Fibroblast of upper back skin (primary cell): ENCODE measurements at places on chromosomes 2 and 18.

GRCh38 chr2:145764631-145765030, 1244.7 kb upstream of the ZEB2 start:
- peak; percentile 47 for DNase-seq

DNA sequence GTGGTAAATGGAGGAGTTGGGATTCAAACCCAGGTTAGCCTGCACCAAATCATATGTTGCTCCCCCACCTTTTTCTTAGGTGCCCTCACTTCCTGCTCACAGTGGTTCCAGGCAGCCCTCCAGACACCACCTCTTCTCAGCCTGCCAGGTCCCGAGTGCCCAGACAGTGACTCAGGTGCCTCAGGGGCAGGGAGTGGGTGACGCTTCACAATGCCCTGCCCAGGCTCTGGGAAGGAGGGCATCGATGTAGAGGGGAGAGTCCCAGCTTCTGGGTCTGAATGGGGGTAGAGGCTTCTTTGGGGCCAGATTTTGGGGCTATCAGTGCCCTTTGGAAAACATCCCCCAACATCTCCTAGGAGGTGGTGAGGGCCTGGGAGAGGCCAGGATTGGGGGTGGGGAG, 5.2 kb upstream of the DNAJB2 start:
- no peak for DNase-seq

GRCh38 chr2:48886919-48887318, 131.4 kb upstream of the LHCGR start:
- DNase-seq = no peak

GRCh38 chr2:144256996-144257707, 262.8 kb downstream of the ZEB2 start:
- DNase-seq = peak; percentile 77

DNA sequence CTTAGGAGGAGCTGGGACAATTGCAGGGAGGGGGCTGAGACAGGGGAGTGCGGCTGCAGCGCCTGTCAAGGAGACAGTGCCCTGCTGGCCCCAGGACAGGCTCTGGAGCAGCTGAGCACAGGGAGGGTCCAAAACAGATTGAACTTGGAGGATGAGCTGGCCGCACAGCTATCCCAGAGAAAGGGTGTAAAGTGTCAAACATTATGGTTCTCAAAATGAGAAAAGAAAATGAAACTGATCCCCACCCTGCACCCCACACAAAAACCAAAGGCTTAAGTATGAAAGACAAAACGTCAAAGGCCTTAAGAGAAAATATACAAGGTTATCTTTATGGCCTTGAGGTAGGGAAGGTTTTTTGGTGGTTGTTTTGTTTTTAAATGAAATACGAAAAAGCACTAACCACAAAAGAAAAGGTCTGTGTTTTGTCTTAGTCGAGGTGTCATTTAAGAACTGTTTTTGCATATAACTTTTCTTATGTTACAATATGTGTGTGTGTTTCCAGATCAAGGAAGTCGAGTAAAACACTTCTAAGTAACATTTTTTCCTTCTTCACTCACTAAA, 111.8 kb downstream of the HDAC4 start:
- no peak for DNase-seq

DNA sequence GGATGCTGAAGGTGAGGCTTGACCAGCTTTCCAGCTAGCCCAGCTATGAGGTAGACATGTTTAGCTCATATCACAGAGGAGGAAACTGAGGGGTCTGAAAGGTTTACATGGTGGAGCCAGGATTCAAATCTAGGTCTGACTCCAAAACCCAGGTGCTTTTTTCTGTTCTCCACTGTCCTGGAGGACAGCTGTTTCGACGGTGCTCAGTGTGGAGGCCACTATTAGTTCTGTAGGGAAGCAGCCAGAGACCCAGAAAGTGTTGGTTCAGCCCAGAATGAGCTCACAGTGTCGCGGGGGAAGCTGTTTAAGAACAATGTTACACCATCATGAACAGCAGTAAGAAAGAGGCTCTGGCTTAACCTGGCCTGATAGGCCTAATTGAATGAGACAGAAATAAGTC, 11.1 kb downstream of the PROC start:
- DNase-seq = no peak
